T-helper 17 cell (primary cell): ENCODE measurements at places on chromosomes 7 and 10.

DNA sequence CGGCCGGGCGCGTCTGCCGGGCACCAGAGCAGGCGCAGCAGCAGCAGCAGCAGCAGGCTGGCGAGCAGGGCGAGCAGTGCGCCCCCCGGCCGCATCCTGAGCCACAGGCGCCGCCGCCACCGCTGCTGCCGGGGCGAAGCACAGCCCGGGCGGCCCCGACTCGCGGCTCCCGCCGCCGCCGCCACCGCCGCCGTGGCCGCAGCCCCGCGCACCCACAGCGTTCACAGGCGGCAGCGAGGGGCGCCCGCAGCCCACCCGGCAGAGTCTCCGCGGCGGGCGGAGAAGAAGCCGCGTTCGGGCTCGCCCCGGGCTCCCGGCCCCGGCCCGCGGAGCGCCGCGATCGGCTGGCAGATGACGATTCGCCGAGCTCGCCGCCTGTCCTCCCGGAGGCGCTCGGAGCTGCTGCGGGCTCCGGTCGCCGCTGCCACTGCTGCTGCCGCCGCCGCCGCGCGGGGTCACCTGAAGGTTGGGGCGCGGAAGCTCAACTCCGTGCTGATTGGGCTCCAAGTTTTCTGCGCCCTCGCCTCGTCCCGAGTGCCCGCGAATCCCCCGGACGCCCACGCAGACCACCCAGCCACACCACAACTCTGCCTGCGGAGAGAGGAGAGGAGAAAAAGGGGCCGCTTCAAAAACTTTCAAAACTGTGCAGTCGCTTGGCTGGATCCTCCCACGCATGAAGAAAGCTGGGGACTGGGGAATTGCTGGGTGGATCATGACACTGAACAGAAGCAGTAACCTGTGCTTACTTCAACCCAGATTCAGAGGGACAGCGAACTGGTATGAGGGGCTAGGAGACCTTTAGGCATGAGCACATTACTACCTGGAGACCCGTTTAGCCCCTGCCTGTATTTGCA is at the start of gene ST8SIA6:
Gene ST8SIA6 (minus strand): TSS at position 435 of the 854 bp plus-strand sequence. CDS start 340 bp downstream, at position 95.
- peaks cover 12% of the 10 kb centered on the region for H3K4me1 ChIP-seq
- no peaks in the 10 kb centered on the region for H3K27me3 ChIP-seq
- H3K4me3 ChIP-seq: peak within 1 kb of the TSS; percentile 93
- H3K36me3 ChIP-seq: no peaks in the 10 kb centered on the region
- peak within 1 kb of the TSS; percentile 57 for H3K27ac ChIP-seq

- DNase-seq: no peak
- no peak overlapping the region for H3K27ac ChIP-seq
- no peaks in the 10 kb centered on the region for H3K36me3 ChIP-seq
- peak overlapping the region; percentile 80 for H3K4me3 ChIP-seq
- H3K27me3 ChIP-seq: peaks cover 68% of the 10 kb centered on the region
These were observed 2.6 kb downstream of the GJD4 start for GRCh38 chr10:35607475-35608327.

DNA sequence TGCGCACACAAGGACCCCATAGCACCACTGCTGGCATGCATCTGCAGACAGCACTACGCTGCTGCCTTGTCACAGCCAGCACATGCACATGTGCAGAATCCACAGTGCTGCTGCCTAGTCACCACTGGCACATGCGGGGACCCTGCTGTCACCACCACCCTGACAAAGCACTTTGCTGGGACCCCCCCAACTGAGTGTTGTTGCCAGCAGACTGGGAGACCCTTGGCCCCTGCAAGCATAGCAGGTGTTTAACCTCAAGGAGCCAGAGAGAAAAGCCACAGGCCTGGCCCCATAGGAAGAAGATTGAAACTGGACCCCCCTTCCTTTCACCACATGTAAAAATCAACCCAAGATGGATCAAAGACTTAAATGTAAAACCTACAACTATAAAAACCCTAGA is 211.2 kb downstream of the ITGB1 start:
- H3K36me3 ChIP-seq: peaks cover 10% of the 10 kb centered on the region
- H3K27me3 ChIP-seq: no peaks in the 10 kb centered on the region
- no peak overlapping the region for H3K27ac ChIP-seq

GRCh38 chr7:129530795-129531391 is 28.6 kb downstream of the SMKR1 start:
- H3K27me3 ChIP-seq: peaks cover 15% of the 10 kb centered on the region
- no peak for DNase-seq
- H3K27ac ChIP-seq: no peak overlapping the region
- H3K36me3 ChIP-seq: no peaks in the 10 kb centered on the region
- peaks cover 3% of the 10 kb centered on the region for H3K4me1 ChIP-seq

- H3K4me1 ChIP-seq: peaks cover 2% of the 10 kb centered on the region
- H3K27me3 ChIP-seq: no peaks in the 10 kb centered on the region
- no peak for DNase-seq
- H3K4me3 ChIP-seq: no peak overlapping the region
These were observed 900.6 kb downstream of the KCNMA1 start for GRCh38 chr10:76736815-76737618.

DNA sequence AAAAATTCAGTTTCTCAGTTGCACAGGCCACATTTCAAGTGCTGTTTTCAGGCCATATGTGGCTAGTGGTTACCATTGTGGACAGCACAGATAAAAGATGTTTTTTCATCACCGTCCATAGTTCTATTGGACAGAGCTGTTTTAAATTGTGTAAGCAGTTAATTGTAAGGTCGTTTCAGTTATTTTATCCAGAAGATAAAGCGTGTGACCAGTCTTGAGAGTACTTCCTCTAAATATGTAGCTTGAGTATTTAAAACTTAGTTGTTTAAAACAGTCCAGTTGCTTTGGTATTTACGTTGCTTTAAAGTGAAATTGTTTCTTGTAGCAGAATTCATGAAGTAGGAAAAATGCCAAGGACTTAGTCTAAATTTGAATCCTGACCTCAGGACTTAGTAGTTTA is 66.9 kb downstream of the ZNRF2 start:
- no peaks in the 10 kb centered on the region for H3K36me3 ChIP-seq
- peak overlapping the region; percentile 16 for H3K27ac ChIP-seq
- H3K4me1 ChIP-seq: peaks cover 26% of the 10 kb centered on the region
- no peaks in the 10 kb centered on the region for H3K27me3 ChIP-seq

GRCh38 chr10:132350391-132350790 is 18.4 kb downstream of the LRRC27 start:
- no peak overlapping the region for H3K4me3 ChIP-seq
- H3K36me3 ChIP-seq: no peaks in the 10 kb centered on the region
- no peak overlapping the region for H3K27ac ChIP-seq
- H3K4me1 ChIP-seq: peaks cover 6% of the 10 kb centered on the region
- no peak for DNase-seq
